ENCODE measurements at places on chromosomes 13 and 19.

GRCh38 chr19:46381346-46381745 lies 32.0 kb downstream of the CCDC8 start:
- no peak for DNase-seq

GRCh38 chr13:32134241-32135055 lies 102.9 kb downstream of the FRY start:
- DNase-seq, result no peak

- DNase-seq, result no peak
Measured at GRCh38 chr13:73224703-73225102, 165.9 kb downstream of the KLF5 start.

DNA sequence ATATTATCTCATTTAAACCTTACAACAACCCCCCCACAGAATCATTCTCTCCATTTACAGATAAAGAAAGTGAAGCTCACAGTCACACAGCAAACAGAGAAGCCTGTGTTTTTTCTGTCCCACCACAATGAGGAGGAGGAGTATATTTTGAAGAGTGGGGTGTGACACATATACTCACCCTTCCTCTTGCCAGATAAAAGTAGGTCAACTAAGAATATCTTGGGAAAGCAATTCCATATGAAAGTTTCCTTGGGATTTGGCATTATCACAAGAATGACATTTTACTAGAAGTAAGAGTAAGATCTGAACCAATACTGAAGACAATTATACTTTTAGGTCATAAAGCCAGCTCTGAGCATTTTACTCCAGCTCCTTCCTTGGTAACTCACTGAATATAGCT lies 287.5 kb upstream of the HTR2A start:
- DNase-seq, result no peak

DNA sequence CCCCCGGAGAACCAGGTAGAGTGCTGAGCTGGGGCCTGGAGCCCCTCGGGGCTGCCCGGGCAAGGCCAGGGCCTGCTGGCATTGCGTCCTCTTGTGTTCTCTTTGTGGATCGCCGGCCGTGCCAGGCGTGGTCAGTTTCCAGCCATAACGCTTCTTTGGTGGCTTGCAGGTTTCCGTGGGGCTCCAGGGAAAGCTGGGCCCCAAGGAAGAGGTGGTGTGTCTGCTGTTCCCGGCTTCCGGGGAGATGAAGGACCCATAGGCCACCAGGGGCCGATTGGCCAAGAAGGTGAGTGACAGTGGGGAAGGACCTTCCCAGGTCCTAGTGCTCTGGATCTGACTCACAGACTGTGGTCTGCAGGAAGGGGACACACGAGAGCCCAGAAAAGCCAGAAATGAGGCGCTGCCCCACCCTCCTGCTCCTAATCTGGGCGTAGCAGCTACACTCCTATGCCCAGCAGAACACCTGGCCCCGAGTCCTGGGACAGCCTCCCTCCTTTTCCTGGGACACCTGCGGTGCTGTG lies 57.5 kb downstream of the RAB20 start:
- DNase-seq, result no peak

- no peak for DNase-seq
Measured at GRCh38 chr19:28039677-28040381, 1173.1 kb downstream of the UQCRFS1 start.

- DNase-seq, result no peak
Measured at GRCh38 chr19:32406161-32407003, 812 bp downstream of the DPY19L3 start.

DNA sequence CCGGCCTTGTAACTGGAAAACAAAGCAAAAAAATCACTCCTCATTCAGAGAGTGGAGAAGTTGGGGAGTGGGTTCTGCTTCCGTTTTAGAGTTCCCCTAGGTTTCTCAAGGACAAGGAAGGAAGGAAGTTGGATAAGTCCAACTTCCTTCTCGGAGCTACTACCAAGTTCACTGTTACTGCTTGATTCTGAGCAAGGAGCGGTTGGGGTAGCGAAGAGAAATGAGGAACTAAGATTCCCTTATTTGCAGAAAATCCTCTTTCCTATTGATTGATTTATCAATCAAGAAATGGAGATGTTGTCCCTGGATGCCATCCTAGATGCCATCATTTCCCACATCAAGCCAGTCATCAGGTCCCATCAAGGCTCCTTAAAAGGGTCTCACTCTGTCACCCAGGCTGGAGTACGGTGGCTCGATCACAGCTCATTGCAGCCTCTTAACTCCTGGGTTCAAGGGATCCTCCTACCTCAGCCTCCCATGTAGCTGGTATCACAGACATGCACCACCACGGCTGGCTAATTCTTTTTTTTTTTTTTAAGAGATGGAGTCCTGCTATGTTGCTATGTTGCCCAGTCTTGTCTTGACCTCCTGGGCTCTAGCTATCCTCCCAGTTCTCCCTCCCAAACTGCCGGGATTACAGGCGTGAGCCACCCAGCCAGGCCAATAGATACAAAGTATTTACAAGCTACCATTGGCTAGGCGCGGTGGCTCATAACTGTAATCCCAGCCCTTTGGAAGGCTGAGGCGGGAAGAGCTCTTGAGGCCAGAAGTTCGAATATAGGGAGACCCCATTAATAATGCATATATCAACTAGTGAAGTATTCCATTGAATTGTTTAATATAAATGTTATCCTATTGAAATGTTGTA lies 809 bp upstream of the B9D2 start:
- DNase-seq, result no peak

- DNase-seq, result no peak
Measured at GRCh38 chr13:23754997-23755396, 134.2 kb downstream of the MIPEP start.

Data from SW 1271 (cell line).